Colonic mucosa (tissue), 4 donors: ENCODE measurements at places on chromosomes 11 and 22. TPM values are rescaled to one million over a fixed set of nuclear protein-coding genes. Genes with fewer than 3 reads are reported as not detected.

The UBE2L3 gene
- total RNA-seq: 78.7 TPM

DNA sequence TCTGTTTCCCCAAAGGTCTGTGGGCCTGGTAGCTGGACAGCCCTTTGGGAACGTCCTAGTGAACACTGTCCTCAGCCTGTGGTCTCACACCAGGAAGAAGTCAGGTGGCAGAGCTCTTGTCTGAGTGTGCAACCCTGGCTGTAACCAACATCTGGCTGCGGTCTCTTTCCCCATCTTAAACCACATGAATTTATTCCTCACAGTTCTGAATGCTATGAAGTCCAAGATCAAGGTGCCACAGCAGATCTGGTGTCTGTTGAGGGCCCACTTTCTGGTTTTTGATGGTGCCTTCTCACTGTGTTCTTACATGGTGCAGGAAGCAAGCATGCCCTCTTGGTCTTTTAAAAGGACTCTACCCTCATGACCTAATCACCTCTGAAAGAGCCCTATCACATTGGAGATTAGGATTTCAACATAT lies 2.7 kb downstream of the UPB1 start:
- peaks cover 8% of the 10 kb centered on the region for H3K4me1 ChIP-seq
- no peaks in the 10 kb centered on the region for H3K36me3 ChIP-seq
- no peak overlapping the region for H3K27ac ChIP-seq
- H3K27me3 ChIP-seq: peaks cover 21% of the 10 kb centered on the region
- no peak overlapping the region for H3K4me3 ChIP-seq

GRCh38 chr11:111910676-111911562 lies 651 bp downstream of the CRYAB start:
- H3K4me1 ChIP-seq: no peaks in the 10 kb centered on the region
- no peaks in the 10 kb centered on the region for H3K27me3 ChIP-seq
- peak overlapping the region; percentile 10 for H3K4me3 ChIP-seq
- no peak for DNase-seq
- H3K36me3 ChIP-seq: no peaks in the 10 kb centered on the region

DNA sequence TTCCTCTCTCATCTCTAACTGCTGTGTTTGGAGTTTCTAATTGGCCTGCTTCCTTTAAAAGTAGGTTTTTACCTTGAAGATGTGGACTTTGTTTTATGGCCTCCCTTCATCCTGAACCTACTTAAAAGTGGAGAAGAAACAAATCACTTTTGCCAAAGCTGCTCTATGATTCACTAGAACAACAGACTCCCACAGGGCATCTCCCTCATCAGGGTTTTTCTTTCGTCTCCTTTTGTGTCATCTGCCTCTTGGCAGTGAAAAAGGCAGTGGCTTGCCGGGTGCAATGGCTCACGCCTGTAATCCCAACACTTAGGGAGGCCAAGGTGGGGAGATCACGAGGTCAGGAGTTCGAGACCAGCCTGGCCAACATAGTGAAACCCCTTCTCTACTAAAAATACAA lies 186.6 kb upstream of the MTNR1B start:
- no peak for DNase-seq
- no peaks in the 10 kb centered on the region for H3K36me3 ChIP-seq
- H3K27me3 ChIP-seq: no peaks in the 10 kb centered on the region
- no peak overlapping the region for H3K4me3 ChIP-seq
- no peak overlapping the region for H3K27ac ChIP-seq

- peaks cover 4% of the 10 kb centered on the region for H3K4me1 ChIP-seq
- DNase-seq: peak; percentile 40
- H3K27ac ChIP-seq: no peak overlapping the region
- no peak overlapping the region for H3K4me3 ChIP-seq
Observed at GRCh38 chr11:65043881-65044501, 3.0 kb downstream of the SAC3D1 start.

DNA sequence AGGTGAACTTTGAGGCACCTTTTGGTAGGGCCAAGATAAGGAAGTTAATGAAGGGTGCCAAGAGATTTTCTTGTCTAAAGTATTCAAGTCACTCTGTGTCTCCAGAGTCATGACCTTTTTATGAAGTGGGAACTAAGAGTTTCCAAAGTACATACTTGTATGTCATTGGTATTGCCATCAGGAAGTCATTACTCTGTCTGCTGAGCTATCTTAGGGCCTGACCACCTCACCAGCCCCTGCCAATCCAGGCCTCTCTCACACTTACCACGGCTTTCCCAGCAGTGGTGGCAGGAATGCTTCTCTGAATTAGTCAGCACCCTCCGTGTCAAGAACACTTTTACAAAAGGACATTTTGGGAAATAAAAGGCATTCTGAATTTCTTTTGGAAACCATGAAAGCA lies 192.8 kb upstream of the MTNR1B start:
- H3K27ac ChIP-seq: no peak overlapping the region
- no peaks in the 10 kb centered on the region for H3K4me1 ChIP-seq
- H3K36me3 ChIP-seq: no peaks in the 10 kb centered on the region
- H3K27me3 ChIP-seq: no peaks in the 10 kb centered on the region
- no peak overlapping the region for H3K4me3 ChIP-seq
- DNase-seq: no peak

The MPEG1 gene
- 17.6 TPM for total RNA-seq

DNA sequence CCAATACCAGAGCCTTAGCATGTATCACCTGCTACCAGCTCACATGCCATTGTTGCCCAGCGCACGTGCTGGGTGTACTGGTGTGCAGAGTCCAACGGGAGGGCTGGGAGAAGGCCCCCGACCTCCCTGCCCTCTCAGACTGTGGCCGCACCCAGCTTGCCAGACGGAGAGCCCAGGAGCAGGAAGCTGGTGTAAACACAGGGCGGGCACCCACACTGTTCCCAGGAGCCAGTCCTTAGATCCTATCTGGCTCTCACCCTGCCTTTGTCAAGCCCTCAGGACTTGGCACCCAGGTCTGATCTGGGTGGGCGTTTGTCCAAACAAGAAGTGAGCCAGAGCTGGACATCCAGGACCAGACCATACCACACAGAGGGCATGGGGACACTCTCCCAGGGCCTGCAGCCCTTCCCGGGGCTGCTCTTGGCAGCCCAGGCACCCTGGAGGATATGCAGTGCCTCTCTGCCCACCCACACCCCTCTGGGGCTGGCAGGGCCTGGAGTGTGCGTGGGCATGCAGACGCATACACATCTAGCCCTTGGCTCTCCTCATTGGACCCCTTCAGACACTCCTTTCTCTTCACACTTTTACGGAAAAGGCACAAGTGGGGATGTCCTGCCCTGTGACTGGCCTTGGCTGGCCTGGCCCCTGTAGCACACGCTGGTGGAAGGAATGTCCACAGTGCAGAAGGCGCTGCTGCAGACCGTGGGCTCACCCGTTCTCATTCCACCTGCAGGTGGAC lies 19.9 kb upstream of the CLDN5 start:
- no peak overlapping the region for H3K4me3 ChIP-seq
- H3K4me1 ChIP-seq: no peaks in the 10 kb centered on the region
- DNase-seq: peak; percentile 38
- no peaks in the 10 kb centered on the region for H3K27me3 ChIP-seq
- H3K27ac ChIP-seq: no peak overlapping the region

GRCh38 chr22:40973144-40973543 lies 22.0 kb downstream of the RBX1 start:
- no peak overlapping the region for H3K4me3 ChIP-seq
- H3K27ac ChIP-seq: no peak overlapping the region
- no peak for DNase-seq
- no peaks in the 10 kb centered on the region for H3K27me3 ChIP-seq
- H3K4me1 ChIP-seq: no peaks in the 10 kb centered on the region
- peaks cover 9% of the 10 kb centered on the region for H3K36me3 ChIP-seq

- H3K4me3 ChIP-seq: no peak overlapping the region
Observed at GRCh38 chr11:70024773-70025045, 53.4 kb upstream of the ANO1 start.

- H3K27me3 ChIP-seq: peaks cover 4% of the 10 kb centered on the region
- DNase-seq: peak; percentile 9
- no peak overlapping the region for H3K4me3 ChIP-seq
- H3K27ac ChIP-seq: no peak overlapping the region
- peaks cover 5% of the 10 kb centered on the region for H3K4me1 ChIP-seq
Observed at GRCh38 chr11:1690167-1691025, 6.6 kb upstream of the KRTAP5-6 start.

GRCh38 chr11:68924073-68924925 lies 20.6 kb downstream of the IGHMBP2 start:
- H3K27ac ChIP-seq: no peak overlapping the region
- peaks cover 19% of the 10 kb centered on the region for H3K36me3 ChIP-seq
- no peak overlapping the region for H3K4me3 ChIP-seq
- no peaks in the 10 kb centered on the region for H3K27me3 ChIP-seq

DNA sequence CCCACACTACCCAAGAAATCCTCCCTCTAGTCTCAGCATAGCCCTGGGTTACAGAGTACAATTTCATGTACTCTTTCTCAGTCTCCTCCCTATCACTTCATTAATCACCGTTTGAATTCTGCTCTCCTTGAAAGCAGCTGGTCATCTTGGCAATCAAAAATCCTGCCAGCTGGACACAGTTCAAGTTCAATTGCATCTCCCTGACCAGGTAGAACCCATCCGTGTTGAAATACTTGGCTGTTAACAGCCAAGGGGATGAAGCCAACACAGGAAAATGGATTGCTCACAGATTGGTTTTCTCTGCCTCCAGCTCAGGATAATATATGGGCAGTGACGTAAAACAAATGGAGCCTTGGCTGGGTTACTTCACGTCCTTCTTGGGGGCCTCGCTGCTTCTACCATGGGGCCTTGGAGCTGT lies 55.1 kb upstream of the GRK3 start:
- H3K36me3 ChIP-seq: no peaks in the 10 kb centered on the region
- H3K27ac ChIP-seq: no peak overlapping the region
- DNase-seq: no peak
- no peaks in the 10 kb centered on the region for H3K4me1 ChIP-seq

- H3K4me1 ChIP-seq: no peaks in the 10 kb centered on the region
- H3K4me3 ChIP-seq: no peak overlapping the region
- H3K27me3 ChIP-seq: no peaks in the 10 kb centered on the region
- DNase-seq: no peak
- no peaks in the 10 kb centered on the region for H3K36me3 ChIP-seq
Observed at GRCh38 chr11:61057615-61058014, 44.7 kb upstream of the CD5 start.

The XKR3 gene
- not detected for total RNA-seq

- no peaks in the 10 kb centered on the region for H3K27me3 ChIP-seq
- no peak overlapping the region for H3K4me3 ChIP-seq
- H3K4me1 ChIP-seq: no peaks in the 10 kb centered on the region
- no peaks in the 10 kb centered on the region for H3K36me3 ChIP-seq
- no peak for DNase-seq
Observed at GRCh38 chr11:1373536-1374214, 16.1 kb upstream of the BRSK2 start.

The AQP11 gene
- total RNA-seq: 4.3 TPM

- peak; percentile 9 for DNase-seq
- H3K36me3 ChIP-seq: no peaks in the 10 kb centered on the region
- no peaks in the 10 kb centered on the region for H3K27me3 ChIP-seq
- no peaks in the 10 kb centered on the region for H3K4me1 ChIP-seq
- no peak overlapping the region for H3K4me3 ChIP-seq
Observed at GRCh38 chr22:48760481-48761390, 1066.9 kb downstream of the BRD1 start.

DNA sequence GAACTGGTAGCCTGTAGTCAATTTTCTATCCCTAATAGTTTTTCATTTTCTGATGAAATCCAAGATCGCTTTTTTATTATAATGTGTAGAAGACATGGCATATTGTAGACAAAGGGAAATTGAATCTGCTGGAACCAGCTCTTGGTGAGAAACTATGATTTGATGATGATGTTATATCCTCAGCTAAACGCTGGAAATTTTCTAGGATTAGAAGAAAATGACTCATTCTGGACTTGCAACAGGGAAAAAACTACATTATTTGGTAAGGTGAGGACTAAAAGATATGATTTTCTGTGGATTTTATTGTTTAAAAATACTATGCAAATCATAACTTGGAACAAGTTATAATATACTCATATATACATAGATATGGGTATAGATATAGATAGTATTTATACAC lies 14.1 kb upstream of the PGM2L1 start:
- no peaks in the 10 kb centered on the region for H3K4me1 ChIP-seq
- DNase-seq: no peak
- no peaks in the 10 kb centered on the region for H3K27me3 ChIP-seq
- H3K4me3 ChIP-seq: no peak overlapping the region
- H3K27ac ChIP-seq: no peak overlapping the region

The HINFP gene
- total RNA-seq: 31.9 TPM

GRCh38 chr22:30205281-30206115 lies 41.1 kb downstream of the LIF start:
- no peaks in the 10 kb centered on the region for H3K4me1 ChIP-seq
- no peaks in the 10 kb centered on the region for H3K36me3 ChIP-seq
- no peak overlapping the region for H3K27ac ChIP-seq
- no peaks in the 10 kb centered on the region for H3K27me3 ChIP-seq
- H3K4me3 ChIP-seq: no peak overlapping the region

- H3K36me3 ChIP-seq: no peaks in the 10 kb centered on the region
- peak; percentile 73 for DNase-seq
- H3K4me1 ChIP-seq: no peaks in the 10 kb centered on the region
- H3K27ac ChIP-seq: no peak overlapping the region
Observed at GRCh38 chr11:77039491-77040400, 5.5 kb downstream of the B3GNT6 start.

DNA sequence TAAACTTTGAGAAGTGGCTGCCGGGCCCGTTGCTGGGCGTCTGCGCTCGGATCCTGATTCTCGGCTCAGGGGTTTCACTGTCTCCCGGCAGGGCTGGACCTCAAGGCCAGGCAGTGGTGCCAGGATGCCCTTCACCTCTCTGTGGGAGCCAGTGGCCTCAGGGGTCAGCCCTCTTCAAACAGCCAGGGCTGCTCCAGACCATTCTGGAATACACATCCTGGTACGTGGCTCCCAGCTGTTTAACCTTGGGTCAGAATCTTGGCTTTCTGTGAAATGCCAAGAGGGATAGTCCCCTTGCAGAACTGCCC lies 70.5 kb downstream of the MPPED1 start:
- H3K4me3 ChIP-seq: no peak overlapping the region
- H3K27ac ChIP-seq: no peak overlapping the region
- no peaks in the 10 kb centered on the region for H3K36me3 ChIP-seq
- DNase-seq: no peak
- H3K4me1 ChIP-seq: no peaks in the 10 kb centered on the region
- no peaks in the 10 kb centered on the region for H3K27me3 ChIP-seq

DNA sequence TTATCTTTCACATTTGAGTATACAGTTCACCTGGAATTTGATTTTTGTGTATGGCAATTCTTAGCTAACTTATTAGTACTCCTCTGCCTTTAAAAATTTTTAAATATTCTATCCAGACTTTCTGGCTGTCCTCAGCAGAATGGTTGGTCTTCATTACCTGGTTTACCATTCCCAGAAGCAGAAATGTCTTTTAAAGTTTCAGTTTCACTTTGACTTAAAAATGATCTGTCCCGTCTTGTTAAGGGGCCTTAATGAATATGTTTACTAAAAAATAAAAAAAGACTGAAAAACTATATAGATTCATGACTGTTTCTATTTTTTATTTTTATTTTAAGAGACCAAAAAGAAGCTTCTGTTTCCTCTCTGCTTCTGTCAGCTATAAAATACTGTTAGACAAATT lies 70.5 kb upstream of the TNRC6B start:
- no peaks in the 10 kb centered on the region for H3K27me3 ChIP-seq
- H3K4me3 ChIP-seq: no peak overlapping the region
- DNase-seq: no peak
- H3K4me1 ChIP-seq: no peaks in the 10 kb centered on the region
